HTR-8/SVneo (cell line): ENCODE measurements at places on chromosomes 7 and 10.

GRCh38 chr10:96606216-96606615, 19.4 kb upstream of the TM9SF3 start:
- peak; percentile 69 for DNase-seq

GRCh38 chr10:101797403-101798059, 14.3 kb upstream of the NPM3 start:
- DNase-seq = no peak

- no peak for DNase-seq
Observed at GRCh38 chr7:44709945-44710596, 38.6 kb upstream of the ZMIZ2 start.

DNA sequence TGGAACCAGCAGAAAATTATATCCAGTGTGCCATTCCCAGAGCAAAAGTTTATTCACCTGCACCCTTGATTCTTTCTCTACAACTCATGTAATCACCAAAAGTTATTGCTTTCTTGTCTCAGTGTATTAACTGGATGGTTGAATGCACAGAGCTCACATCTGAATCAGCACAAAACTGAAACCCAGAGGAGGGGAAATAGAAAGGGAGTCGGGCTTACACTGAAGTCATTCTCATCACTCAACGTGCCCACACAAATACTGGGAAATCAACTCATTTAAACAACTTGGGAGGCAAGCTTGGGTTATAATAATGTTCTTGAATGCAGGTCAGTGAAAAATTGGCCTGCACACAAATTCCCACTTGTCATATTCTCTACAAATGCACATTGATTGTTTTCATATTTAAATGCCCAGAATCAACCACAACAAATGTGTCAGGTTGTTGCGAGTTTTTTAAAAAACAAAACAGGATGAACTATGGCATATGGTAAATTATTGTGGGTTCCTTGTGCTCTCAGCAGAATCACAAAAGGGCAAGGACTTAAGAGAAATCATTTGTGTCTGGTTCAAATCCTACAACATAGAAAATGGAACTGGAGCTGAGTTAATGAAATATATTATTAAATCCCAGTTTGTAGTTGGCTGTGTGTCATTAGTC, 125.9 kb upstream of the NOBOX start:
- no peak for DNase-seq

DNA sequence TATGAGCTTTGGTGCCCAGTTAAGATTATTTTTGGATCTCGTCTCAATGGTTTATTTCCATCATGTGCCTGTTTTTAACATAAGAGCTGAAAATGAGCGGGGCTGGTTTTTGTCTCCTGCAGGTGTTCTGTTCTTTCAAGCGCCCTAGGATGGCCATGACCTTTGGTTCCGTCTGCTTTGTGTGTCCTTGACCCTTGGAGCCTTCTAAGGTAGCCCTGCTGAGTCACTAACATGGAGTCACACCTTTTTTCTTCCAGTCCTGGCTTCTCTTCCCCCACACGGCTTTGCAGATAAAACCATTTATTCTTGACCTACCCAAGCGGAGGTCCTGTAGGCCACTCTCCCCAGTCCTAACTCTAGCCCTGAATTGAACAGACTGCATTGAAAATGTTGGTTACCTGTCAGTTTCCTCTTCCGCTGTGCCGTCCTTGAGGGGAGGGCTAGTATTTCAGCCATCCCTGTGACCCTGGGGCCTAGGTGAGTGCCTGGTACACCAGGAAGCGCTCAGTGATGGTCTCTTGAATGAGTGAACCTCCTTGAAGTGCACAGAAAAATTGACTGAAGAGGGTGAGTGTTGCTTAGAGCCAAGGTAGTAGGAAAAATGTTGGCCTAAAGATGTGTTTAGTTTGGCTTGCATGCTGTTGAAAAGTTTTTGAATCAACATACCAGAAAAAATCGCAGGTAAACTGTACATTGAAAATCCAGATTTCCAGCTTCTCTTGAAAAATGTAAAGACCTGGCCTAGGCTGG, 48.0 kb downstream of the CAMK1D start:
- no peak for DNase-seq

- no peak for DNase-seq
Observed at GRCh38 chr7:98116656-98117461, 10.2 kb downstream of the LMTK2 start.

DNA sequence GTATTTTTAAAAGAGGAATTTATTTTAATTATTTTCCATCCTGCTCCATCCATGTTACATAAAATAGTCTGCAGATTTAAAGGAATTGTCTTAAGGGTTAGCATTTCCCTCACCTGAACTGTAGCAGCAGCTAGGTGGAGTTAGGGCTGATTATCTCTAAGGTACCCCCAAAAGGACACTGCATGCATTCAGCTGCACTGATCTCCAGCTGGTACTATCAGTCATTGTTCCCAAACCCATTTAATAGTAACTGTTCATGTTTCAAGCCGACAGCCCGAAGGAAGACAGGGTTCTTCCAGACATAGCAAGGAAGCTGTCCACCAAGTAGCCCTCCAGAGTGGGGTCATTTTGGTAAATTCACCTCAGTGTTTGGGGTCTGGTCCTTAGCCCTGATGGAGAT, 48.7 kb downstream of the FAM171A1 start:
- no peak for DNase-seq

- DNase-seq = peak; percentile 31
Observed at GRCh38 chr10:126598009-126598408, 72.5 kb downstream of the C10orf90 start.

DNA sequence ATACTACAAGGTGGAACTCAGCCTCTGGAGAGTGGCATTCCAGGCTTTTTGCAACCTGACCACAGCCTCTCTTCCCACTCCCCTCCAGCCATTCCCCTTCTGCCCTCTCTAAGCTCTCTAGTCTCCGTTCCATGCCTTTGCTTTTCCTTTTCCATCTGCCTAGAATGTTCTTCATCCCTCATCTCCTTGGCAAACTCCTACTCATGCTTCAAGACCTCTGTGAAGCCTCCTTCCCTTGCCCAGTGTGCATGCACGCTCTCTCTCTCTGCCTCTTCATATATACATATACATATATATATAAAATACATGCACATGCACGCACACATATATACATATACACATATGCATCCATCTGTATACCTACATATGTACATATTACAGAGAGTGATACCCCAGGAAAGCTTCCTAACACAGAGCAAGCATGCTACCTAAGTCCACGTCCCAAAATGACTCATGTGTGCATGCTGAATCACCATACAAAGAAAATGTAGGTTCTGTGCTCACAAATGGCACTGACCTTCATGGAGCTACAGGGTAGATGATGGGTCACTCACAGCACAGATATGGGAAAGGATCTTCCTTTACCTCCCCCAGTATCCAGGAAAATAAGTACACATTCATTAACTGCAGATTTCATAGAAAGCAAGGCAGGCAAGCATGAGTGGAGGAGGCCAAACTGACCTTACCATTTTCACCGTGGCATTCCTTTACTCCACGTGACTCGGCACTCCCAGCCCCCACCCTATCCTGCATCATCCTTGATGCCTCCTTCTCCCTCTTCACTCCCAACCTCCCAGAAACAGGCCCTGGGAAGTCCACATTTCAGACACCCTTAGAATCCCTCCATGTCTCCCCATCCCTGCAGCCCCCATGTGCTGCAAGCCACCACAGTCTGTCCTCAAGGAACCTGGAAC, 238.4 kb upstream of the ZMIZ1 start:
- no peak for DNase-seq
